Gastroesophageal sphincter (tissue), 4 donors: ENCODE measurements at places on chromosomes 11 and 22. TPM values are rescaled to one million over a fixed set of nuclear protein-coding genes. Genes with fewer than 3 reads are reported as not detected.

Gene ANO5
- total RNA-seq, result 29.6 TPM

Gene GSTP1
- total RNA-seq, result 514 TPM

Gene GLB1L3
- total RNA-seq, result not detected

Gene F2
- 0.62 TPM for total RNA-seq

DNA sequence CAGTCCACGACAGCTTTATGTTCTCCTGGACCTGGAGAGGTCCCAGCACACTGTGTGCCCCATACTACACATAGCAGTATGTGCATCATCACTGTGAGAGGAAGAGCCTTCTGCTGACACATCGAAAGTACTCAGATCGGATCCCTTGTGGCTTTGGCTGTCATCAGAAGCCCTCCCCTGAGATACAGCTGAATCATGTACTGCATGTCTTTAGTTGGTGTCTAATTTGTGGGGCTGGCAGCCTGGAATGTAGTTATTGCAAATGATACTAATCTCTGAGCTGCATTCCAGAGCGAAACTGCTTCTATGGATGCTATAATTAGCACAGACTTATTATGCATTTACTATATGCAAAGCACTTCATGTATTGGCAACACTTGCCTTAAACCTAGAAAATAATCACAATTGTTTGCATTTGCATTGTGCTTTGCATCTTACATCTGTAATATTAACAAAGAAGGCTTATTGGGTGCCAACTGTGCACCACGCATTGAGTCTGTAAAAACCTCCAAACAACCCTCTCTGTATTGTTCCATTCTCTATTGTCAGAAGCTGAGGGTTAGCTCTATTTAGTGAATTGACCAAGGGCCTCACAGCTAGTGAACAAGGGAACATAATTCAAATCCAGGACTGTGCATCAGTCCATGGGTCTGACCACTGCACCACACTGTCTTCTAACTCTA lies 89.2 kb upstream of the CRTAM start:
- peak; percentile 82 for ATAC-seq
- no peaks in the 10 kb centered on the region for H3K4me1 ChIP-seq
- H3K36me3 ChIP-seq, result no peaks in the 10 kb centered on the region
- H3K27ac ChIP-seq, result no peak overlapping the region
- H3K4me3 ChIP-seq, result no peak overlapping the region

GRCh38 chr22:17436981-17437412 lies 67.7 kb downstream of the CECR2 start:
- ATAC-seq, result no peak
- H3K4me3 ChIP-seq, result no peak overlapping the region
- H3K36me3 ChIP-seq, result no peaks in the 10 kb centered on the region
- no peaks in the 10 kb centered on the region for H3K27me3 ChIP-seq
- peak overlapping the region; percentile 53 for H3K27ac ChIP-seq

DNA sequence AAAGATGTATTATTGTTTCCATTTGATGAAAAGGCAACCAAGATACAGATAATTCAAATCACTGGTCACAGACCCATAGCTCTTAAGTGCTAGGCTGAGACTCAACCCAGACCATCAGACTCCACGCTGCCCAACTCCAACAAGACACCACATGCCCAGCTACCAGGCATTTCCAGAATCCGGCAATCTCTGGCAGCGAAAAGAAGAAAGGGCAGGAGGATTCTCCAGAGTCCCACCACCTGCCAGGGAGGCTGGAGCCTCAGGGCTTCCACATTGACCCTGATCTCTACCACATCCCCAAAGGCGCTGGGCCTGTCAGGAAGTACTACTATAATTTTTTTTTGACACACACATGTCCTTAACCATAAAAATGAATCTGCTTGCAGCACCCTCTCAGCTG lies 61.4 kb upstream of the ARFGAP3 start:
- H3K27ac ChIP-seq, result no peak overlapping the region
- no peaks in the 10 kb centered on the region for H3K36me3 ChIP-seq
- ATAC-seq, result no peak

DNA sequence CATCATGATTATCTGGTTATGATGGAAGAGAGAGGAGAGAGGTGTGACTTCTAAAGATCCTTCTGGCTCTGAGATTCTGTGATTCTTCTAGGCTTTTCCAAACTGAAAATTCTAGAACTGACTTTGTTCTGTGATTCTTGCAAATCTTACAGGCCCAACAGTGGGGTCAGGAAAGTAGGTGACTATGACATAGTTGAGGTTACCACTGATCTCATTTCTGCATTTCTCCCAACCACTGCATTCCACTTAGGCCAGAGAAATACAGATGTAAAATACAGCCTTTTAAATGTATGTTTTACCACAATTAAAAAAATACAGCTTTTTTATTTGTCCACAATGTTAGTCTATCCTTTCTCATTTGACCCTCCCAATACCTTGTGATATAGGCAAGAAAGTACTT lies 83.7 kb downstream of the STIM1 start:
- ATAC-seq, result no peak
- no peaks in the 10 kb centered on the region for H3K27me3 ChIP-seq
- H3K4me3 ChIP-seq, result no peak overlapping the region
- peak overlapping the region; percentile 20 for H3K27ac ChIP-seq

DNA sequence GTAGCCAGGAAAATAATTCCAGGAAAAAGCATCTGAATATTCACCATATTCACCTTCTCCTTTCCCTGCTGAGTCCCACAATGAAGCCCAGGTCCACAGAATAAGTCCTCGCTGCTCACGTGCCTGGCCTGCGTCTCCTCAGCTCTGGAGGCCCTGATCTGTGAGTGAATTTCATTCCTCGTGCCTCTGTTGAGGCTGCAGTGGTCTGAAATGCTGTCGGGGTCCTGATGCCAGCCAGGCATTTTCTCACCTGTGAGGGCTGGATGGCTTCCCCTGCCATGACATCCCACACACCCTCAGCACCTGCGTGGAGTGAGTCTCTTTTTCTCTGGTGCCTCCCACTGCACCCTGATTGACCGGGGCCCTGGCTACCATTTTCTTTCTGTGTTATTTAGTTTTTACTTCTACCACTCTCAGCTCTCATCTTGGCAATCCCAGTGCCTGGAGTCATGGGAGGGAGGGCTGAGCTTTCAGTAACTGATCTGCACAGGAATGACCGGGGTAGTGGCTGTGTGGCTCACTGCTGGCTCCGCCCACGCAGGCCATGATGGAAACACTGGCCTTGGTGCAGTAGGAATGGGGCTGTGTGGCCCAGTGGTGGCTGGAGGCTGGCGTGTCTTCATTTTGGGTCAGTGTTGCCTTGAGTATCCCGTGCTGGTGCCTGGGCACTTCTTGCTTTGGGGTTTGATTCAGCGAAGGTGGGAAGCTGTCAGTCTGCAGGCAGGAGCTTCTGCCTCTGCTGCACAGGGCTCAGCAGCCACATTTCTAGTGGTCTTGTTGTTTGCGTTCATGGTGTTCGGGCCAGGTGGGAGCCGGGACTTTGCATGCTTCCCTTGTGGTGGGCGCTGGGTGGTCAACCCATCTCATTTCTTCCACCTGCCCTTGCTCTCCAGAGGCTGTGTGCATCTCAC lies 807.2 kb downstream of the TBC1D22A start:
- no peak for ATAC-seq
- H3K27ac ChIP-seq, result no peak overlapping the region
- no peaks in the 10 kb centered on the region for H3K4me1 ChIP-seq

- ATAC-seq, result no peak
- H3K27me3 ChIP-seq, result no peaks in the 10 kb centered on the region
- no peaks in the 10 kb centered on the region for H3K36me3 ChIP-seq
- peaks cover 17% of the 10 kb centered on the region for H3K4me1 ChIP-seq
- H3K27ac ChIP-seq, result no peak overlapping the region
- H3K4me3 ChIP-seq, result no peak overlapping the region
Observed at GRCh38 chr11:102559839-102560238, 29.3 kb upstream of the MMP7 start.

DNA sequence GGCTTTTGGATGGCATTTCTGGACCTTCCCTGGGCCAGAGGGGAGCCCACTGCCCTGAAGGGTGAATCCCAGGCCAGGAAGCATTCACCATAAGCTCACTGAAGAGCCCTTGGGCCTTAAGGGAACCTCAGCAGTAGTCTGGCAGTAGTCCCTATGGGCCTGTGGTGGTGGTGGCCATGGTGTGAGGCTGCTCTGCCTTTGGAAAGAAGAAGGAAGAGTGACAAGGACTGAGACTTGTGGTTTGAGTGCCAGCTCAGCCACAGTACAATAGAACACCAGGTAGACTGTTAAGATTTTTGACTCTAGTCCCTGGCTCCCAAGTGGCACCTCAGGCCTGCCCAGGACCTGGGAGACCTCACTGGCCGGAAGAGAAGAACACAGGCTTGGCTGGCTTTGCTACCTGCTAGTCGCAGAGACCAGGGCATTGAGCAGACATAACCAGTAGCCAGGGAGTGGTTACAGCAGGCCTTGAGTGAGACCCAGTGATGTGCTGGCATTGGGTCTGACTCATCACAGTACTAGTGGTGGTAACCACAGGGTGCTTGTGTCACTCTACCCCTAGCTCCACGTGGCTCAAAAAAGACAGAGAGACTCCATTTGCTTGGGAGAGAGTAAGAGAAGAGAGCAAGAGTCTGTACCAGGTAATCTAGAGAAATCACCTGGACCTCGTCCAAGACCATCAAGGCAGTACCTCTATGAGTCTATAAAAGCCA lies 259.8 kb upstream of the BLID start:
- no peak for ATAC-seq
- no peaks in the 10 kb centered on the region for H3K27me3 ChIP-seq
- no peaks in the 10 kb centered on the region for H3K4me1 ChIP-seq
- no peak overlapping the region for H3K27ac ChIP-seq
- no peak overlapping the region for H3K4me3 ChIP-seq

- H3K4me1 ChIP-seq, result no peaks in the 10 kb centered on the region
- H3K36me3 ChIP-seq, result peaks cover 21% of the 10 kb centered on the region
- ATAC-seq, result no peak
- no peak overlapping the region for H3K27ac ChIP-seq
- H3K4me3 ChIP-seq, result no peak overlapping the region
- no peaks in the 10 kb centered on the region for H3K27me3 ChIP-seq
Observed at GRCh38 chr22:21606775-21607174, 23.0 kb downstream of the YDJC start.

GRCh38 chr22:49418943-49419342 lies 408.7 kb downstream of the BRD1 start:
- H3K4me1 ChIP-seq, result no peaks in the 10 kb centered on the region
- no peak for ATAC-seq
- no peak overlapping the region for H3K4me3 ChIP-seq
- no peak overlapping the region for H3K27ac ChIP-seq
- peaks cover 41% of the 10 kb centered on the region for H3K27me3 ChIP-seq

GRCh38 chr11:78156127-78156844 lies 16.9 kb upstream of the ALG8 start:
- no peaks in the 10 kb centered on the region for H3K36me3 ChIP-seq
- H3K27ac ChIP-seq, result no peak overlapping the region
- no peak for ATAC-seq
- no peak overlapping the region for H3K4me3 ChIP-seq

DNA sequence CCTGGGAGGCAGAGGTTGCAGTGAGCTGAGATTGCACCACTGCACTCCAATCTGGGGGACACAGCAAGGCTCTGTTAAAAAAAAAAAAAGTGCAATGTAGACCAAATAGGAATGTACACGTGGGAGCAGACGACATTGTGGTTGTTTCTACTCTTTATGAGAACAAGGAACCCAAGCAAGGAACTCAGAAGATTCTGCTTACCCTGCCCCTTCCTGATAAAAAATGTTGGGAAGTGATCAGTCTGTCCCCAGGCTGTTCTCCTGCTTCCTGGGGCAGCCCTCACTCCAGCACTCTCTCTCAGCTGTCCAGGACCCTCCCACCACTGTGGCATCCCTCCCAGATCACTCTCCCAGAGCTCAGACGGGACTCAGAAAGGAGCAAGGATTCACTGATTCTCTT lies 31.8 kb downstream of the SLCO2B1 start:
- H3K4me1 ChIP-seq, result no peaks in the 10 kb centered on the region
- peak; percentile 31 for ATAC-seq
- no peak overlapping the region for H3K27ac ChIP-seq
- peaks cover 8% of the 10 kb centered on the region for H3K27me3 ChIP-seq
- no peak overlapping the region for H3K4me3 ChIP-seq

DNA sequence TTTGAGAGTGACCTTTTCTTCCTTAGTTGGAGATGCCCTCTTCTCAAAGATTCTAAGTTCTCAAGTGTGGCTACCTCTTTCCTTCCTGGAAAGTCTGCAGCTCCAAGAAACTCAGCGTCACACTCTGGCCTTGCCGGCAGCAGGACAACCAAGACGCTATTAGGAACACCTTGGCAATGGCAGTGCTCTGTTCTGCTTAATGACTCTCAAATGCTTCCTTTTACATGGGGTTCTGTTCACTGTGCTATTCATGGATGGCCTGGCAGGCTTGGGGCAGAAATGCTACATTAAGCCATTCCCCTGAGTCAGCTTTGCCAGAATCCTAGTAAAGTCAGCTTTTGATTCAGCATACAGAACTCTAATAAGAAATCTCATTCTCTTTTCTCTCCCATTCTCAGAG lies 25.9 kb downstream of the LARGE2 start:
- no peak overlapping the region for H3K4me3 ChIP-seq
- no peaks in the 10 kb centered on the region for H3K27me3 ChIP-seq
- H3K4me1 ChIP-seq, result no peaks in the 10 kb centered on the region
- ATAC-seq, result no peak
- H3K36me3 ChIP-seq, result no peaks in the 10 kb centered on the region

DNA sequence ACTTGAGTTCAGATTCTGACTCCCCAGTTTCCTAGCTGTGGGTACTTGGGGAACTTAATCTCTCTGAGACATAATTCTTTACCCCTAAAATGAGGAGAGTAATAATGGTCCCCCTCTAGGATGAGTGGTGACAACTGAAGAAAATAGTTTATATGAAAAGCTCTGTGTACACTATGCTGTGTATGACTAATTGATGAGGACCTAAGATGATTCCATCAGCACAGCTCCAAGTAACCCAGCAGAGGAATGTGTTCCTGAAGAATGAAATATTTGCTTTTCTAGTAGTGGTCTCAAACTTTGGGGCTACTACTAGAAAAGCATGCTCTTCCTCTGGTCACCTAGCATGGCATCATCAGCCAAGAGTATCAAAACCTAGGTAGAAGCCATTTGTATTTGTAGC lies 217.3 kb upstream of the NARS2 start:
- no peak overlapping the region for H3K27ac ChIP-seq
- no peak overlapping the region for H3K4me3 ChIP-seq
